ENCODE measurements at places on chromosomes 2 and 18.

GRCh38 chr2:202592566-202592965 lies 42.2 kb upstream of the FAM117B start:
- no peak for DNase-seq

GRCh38 chr18:66616523-66616983 lies 12.7 kb upstream of the CDH19 start:
- no peak for DNase-seq

DNA sequence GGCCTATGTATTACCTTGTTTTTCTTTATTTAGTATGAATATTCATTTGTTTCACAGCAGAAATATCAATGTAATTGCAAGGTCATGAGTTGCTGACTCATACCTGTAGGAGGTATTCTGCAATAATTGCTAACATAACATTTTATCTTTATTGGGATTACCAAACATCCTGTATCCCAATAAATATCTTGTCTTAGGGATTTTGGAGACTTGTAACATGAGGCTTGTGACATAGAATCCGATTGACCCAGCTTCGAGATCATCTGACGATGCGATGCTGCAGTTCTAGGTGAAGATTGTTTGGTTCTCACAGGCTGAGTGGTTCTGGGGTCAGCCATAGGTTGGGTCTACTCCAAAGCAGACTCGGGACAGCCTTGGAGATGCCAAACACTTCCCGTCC lies 133.4 kb upstream of the RND3 start:
- no peak for DNase-seq

DNA sequence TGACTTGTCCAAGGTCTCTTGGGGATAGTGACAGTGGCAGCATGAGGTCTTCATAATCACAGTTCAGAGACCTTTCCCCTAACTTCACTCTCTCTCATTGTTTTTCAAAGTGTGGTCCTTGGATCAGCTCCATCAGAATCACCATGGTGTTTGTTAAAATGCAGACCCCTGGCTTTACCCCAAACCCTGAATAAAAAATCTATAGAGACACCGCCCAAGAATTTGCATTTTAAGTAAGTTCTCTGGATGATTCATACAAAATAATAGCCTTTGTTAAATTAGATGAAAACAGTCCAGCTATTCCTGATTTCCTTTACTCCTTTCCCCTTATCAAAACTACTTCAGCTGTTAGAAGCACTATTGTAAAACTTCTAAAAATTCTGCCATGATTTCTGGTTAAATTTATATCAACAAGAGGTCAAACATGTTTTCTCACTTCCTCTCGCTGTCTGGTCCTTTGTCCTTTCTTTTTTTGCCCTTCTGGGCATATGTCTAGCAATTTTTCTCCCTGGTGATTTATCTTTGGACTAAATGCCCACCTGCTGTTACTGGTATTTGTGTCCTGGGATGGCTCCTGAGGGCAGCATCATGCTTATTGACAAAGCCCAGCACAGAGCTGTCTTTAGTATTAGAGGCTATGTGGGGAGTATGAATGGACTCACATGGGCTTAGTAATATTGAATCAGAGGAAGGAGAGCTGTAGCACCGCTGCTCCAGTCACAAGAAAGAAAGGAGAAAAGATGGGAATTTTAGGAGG lies 63.4 kb downstream of the LHCGR start:
- no peak for DNase-seq

DNA sequence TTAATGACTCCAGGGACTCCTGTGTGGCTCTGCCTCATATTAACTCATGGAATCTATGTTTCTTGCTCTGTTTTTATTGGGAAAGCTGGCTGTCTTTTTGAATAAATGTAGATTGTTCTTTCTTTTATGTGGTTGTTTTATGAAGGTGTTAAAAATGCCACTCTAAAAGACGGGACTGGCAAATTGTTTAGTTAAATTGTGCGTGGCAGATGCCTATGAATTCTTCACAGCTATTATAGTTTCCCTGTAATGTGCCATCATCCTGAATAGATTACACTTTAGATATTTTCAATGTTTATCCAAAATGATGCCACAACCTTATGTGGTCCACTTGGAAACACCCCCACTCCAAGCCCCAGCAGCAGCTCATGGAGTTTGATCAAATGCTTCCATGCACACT lies 149.7 kb downstream of the ST6GAL2 start:
- no peak for DNase-seq

- DNase-seq, result no peak
Measured at GRCh38 chr2:37189452-37190153, 1.1 kb upstream of the SULT6B1 start.

DNA sequence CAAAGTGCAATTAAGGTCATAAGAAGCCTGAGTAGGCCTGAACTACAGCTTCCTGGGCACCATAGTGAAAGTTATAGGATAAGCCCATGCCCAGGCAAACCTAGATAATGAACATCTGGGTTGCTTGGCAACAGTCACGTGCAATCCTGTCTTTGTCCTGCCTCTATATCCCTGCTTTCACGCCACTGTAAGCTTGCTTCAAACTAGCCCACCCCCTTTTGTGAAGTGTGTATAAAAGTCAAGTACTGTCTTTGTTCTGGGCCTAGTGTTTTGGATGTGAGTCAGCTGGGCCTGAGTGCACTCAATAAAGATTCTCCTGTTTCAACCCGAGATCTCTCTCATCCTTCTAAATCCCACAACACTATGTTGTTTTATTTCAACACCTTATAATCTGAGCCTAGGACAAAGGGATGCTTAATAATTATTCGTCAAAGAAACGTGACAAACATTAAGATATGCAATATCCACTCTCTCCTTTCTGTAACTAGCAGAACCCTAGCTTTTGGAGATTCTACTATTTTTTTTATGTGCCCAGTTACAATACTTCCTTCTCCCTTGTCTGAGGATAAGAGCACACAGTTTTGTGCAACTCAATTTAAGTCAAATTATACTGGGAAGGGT lies 927.8 kb downstream of the SUCLG1 start:
- DNase-seq, result no peak

- no peak for DNase-seq
Measured at GRCh38 chr2:99507937-99508818, 18.4 kb upstream of the REV1 start.

DNA sequence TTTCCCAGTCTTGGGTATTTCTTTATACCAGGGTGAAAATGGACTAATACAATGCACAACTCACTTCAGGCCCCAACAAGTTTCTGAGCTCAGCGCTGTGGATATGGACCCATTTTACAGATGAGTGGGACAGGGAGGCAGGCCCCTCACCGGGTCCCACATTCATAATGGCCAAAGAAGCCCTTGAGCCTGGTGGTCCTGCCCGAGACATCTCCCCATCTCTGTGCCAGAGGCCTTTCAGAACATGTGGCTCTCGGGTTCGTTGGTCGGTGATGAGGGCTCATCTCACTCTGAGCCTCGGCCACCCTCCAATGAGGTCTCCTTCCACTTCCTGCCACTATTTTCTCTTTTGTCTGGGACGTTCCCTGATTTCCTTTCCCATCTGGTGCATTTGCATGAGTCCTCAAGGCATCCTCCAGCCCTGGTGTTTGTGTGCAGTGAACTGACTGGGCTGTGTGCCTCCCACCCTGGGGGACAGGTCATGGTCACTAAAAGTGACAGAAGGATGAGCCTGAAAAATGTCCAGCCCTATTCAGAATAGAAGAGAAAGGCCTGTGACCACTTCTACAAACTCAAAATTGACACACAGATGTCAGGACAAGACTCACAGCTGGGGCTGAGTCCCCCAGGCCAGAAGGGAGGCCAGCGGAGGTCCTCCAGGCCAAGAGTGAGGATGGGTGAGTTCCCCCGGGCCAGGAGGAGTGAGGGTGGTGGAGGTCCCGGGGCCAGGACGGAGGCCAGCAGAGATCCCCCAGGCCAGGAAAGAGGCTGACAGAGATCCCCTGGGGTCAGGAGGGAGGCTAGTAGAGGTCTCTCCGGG lies 134.5 kb downstream of the PTGR3 start:
- DNase-seq, result no peak

DNA sequence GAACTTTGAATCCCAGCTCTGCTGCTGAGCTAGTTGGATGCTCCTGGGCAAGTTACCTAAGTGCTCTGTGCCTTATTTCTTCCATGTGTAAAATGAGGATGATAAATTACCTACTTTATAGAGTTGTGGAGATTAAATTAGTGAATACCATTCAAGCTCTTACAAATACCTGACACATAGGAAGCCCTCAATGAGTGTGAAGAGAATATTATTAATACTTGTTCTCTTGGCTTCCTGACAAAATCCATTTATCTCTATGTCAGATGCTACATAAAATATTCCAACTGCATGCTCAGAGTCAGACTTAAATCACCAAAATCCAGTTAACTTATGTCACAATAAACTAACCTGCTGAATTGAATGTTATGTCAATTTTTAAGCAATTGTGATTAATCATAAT lies 42.9 kb upstream of the CCBE1 start:
- DNase-seq, result no peak

DNA sequence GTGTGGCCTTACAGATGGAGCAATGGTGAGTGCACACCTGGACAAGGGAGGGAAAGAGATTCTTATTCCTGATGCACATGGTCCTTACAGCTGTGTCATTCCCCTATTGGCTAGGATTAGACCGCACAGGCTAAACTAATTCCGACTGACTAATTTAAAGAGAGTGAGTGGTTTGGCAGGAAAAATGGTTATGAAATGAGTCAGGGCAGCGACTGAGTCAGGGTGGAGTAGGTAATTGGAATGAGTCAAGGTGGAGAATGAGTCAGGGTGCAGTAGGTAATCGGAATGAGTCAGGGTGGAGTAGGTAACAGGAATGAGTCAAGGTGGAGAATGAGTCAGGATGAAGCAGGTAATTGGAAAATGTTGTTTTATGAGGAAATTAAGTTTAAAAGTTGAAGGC lies 1353.7 kb upstream of the LRRTM1 start:
- no peak for DNase-seq

GRCh38 chr2:220892018-220892634 lies 680.0 kb downstream of the EPHA4 start:
- no peak for DNase-seq

- DNase-seq, result no peak
Measured at GRCh38 chr2:190512539-190513095, 21.9 kb downstream of the NEMP2 start.

DNA sequence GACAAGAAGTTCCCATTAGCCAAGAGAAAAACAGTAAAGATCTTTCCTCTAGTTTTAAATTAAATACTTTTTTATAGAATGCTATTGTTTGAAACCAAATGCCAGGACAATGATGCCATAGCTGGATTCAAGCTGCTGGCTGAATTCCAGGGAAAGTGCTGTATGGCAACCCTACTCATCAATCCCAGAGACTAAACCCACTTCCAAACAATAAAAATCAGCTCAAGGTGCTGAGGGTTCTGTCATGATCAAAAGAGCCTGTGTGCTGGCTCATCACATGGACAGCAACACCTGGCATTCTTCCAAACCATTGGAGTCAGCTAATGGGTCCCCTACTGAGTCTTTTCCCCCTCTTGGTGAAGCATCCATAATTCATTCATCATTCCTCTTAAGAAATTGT lies 53.7 kb upstream of the PARD3B start:
- DNase-seq, result no peak

- DNase-seq, result no peak
Measured at GRCh38 chr18:697800-698199, 14.6 kb downstream of the ENOSF1 start.

- DNase-seq, result no peak
Measured at GRCh38 chr2:109473616-109474318, 140.0 kb downstream of the SEPTIN10 start.

GRCh38 chr2:8154270-8154669 lies 527.6 kb upstream of the ID2 start:
- DNase-seq, result no peak

DNA sequence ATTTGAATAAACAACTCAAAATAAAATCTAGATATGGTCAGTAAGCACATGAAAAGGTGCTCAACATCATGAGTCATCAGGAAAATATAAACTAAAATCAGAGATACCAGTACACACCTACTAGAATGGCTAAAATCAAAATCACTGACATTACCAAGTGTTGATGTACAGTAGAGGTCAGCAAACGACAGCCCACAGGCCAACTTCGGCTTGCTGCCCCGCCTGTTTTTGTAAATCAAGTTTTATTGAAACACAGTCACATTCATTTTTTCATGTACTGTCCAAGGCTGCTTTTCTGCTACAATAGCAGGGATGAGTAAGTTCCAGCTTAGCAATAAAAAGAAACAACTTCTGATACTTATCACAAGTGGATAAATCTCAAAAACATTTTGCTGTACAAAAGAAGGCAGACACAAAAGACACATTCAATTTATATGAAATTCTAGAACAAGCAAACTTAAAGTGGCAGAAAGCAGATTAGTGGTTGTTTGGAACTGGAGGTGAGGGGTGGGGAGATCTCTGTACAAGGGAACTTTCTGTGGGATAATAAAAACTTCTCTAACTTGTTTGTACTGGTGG lies 32.1 kb downstream of the TRAK2 start:
- DNase-seq, result no peak

DNA sequence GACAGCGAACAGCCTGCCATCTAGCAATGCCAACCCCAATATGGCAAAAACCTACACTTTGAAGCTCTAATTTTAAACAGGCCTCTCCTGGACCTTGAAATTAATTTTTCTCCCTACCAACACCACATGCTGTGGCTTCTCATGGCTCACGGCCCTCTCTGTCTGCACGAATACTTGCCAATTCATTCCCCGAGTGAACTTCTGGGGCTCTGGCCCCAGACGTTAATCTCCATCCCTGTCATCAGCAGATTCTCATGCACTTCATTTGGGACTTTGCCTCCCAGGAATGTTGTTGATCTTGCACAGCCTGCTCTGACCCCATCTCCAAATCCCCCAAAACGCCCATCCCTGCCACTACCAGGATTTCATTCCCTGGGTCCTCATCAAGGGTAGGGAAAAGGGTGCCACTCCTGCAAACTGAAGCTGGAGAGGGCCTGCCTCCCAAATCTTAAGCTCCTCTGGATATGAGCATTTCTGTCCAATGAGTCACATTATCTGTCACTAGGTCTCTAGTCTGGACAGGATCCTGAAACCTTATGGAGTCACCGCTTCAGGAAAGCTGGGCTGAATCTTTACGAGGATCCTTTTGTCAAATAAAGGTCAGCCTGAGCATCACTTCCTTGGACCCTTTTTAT lies 10.4 kb downstream of the FIGLA start:
- no peak for DNase-seq

GRCh38 chr2:197777823-197778407 lies 7.2 kb downstream of the BOLL start:
- no peak for DNase-seq

- peak; percentile 56 for DNase-seq
Measured at GRCh38 chr2:37232131-37232933, 874 bp downstream of the NDUFAF7 start.

DNA sequence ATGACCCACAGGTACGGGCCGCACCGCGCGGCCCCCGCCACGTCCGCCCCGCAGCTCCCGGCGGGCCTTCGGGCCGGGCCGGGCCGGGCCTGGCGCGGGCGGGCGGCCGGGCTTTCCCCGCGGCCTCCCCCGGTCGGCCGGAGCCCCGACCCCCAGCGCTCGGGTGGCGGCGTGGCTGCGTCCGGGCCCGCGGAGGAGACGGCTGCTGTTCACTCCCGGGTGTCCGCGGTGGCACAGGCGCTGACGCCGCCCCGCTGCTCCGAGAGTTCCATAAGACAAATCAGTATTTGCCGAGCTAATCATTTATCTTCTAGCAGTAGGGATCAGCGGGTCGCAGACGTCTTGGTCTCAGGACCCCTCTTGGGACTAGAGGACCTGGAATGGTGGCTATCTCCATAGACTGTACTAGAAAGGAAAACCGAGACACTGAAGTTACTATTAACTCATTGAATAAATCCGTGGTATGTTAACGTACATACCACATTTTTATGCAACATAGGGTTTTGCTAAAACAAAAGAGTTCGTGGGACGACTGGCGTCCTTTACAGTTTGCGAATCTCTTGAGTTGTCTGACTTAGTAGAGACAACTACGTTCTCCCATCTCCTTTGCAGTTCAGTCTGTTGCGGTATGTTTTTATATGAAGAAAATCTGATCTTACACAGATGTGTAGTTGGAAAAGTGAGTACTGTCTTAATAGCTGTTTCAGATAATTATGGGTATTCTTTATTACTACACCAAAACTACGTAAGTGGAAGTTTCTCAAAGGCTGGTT lies 500 bp downstream of the LIMS1 start:
- peak; percentile 57 for DNase-seq

All from activated naive CD4-positive, alpha-beta T cell treated with anti-CD3 and anti-CD28 coated beads, Interleukin-2, amount 50 U/mL, for 72 hours (primary cell).